Activated CD8-positive, alpha-beta memory T cell treated with anti-CD3 and anti-CD28 coated beads for 1 hour (primary cell): ENCODE measurements at places on chromosomes 3 and 15.

DNA sequence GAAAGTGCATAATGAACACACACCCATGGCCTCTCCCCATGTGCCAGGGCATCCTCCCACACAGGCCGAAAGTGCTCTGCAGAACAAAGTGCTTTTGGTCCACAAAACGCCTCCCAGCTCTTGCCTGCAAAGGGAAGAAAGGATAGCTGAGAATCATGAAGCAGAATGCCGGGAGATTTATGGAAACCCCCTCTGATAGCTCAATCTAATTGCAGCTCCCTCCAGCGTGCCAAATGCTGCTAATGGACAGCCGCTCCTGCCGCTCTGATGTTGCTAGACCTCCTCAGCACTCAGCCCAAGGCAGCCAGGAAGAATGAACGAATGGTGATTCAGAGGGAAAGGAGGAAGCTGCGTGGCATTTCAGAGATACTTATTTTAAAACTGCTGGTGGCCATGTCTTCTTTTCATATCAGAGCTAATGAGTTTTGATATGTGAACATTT, 145.3 kb downstream of the TJP1 start:
- no peak for DNase-seq

DNA sequence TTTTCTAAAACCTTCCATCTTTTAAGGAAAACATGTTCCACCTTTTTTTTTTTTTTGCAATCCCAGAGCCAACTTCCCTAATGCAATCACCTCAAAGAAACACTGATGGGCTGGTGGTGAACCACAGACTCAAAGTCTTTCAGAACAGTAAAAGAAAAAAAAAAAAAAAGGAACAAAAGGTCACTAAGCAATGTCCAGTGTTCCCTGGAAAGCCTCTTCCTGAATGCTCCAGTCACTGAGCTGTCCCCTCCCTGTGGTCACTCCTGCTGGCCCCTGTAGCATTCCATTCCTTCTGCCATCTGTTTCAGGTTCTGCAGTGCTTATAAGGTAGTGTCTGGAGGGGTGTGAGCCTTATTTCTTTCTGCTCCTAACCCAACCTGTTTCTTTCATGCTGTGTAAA, 53.3 kb downstream of the AAGAB start:
- no peak for DNase-seq

DNA sequence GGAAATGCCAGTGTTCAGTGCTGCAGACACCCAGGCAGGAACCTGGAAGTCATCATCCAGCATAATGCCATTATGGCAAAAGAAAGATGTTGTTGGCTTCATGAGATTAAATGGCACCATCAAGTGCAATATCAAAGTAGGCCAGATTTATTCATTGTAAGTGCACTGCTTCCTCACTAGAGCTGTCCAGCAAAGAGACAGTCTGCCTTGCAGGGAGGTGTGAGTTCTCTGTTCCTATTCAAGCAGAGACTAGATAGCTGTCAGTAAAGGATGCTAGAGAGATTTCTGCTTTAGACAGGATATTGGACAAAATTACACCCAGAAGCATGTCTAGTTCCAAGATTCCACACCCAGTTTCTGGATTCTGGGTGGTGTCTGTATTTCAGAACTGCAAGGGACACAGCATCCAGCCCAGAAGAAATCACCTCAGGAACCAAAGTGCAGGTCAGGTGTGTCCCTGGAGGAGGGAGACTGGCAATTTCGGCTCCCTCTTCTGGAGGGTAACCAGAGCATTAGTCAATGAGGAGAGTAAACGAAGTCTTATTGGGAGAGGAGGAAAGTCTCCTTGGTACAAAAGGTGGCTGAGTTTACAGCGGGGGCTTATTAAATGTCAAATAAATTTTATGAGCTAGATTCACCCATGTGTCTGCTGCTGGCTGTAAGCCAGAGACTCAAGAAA, 377.3 kb downstream of the EPHB1 start:
- no peak for DNase-seq

DNA sequence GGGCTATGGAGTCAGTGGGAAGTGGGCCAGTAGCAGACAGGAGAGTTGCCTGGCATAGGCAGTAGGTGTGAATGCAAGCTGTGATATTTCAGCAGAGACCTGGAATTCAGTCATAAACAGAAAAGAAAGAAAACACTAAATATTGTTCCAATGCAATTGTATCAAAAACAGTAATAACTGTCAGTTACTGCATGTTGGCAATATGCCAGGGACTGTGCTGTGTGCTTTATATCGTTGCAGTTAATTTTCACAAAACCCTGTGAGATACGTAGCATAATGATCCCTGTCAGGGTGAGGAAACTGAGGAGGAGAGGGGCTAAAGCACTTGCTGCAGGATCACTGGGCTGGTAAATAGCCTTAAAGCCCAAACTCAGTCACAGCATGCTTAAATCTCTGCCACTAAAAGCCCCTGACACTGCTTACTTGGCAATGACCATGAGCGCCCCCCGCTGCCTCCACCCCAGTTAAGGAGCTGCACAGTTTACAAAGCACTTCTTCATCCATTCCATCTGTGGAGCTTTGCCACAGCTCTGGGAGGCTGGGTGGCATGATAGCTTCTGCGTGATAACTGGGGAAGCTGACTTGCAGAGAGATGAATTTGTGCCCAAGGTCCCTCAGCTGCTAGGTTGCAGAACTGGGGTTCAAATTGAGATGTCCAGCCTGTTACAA, 3.9 kb downstream of the SLC6A1 start:
- no peak for DNase-seq

DNA sequence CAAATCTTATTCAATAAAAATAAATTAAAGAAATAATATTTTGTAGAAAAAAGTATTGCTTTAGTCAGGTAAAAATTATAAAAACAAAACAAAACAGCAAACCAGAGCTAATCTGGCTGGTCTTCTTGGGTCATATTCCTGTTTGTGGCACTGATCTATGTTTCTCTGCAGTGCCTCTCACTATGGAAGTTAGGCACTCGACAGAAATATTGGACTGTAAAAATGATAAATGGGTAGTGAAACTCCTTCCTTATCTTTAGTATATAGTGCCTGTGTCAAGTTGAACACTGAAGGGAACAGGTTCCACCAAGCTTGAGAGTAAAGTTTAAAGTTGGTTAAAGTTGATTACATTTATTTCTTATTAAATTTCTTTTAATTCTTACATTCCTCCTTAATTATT, 1195.6 kb upstream of the GBE1 start:
- DNase-seq: no peak
